ENCODE measurements at places on chromosomes 2 and 18. TPM values are rescaled to one million over a fixed set of nuclear protein-coding genes. Genes with fewer than 3 reads are reported as not detected.

MYL1 gene
- total RNA-seq: not detected

PLEK gene
- 0.16 TPM for total RNA-seq

PROKR1 gene
- total RNA-seq: not detected

LAMA3 gene
- 12.6 TPM for total RNA-seq

CCDC138 gene
- 5.2 TPM for total RNA-seq

IL36B gene
- total RNA-seq: not detected

RETSAT gene
- 74.9 TPM for total RNA-seq

C2orf81 gene
- 0.13 TPM for total RNA-seq

SERPINB10 gene
- total RNA-seq: not detected

CNTNAP5 gene
- under 0.01 TPM for total RNA-seq

ICOS gene
- total RNA-seq: not detected

TTL gene
- 14.9 TPM for total RNA-seq

SIX2 gene
- total RNA-seq: not detected

EHD3 gene
- 5.2 TPM for total RNA-seq

SH3RF3 gene
- total RNA-seq: 3.1 TPM

SP100 gene
- total RNA-seq: 88.4 TPM

KCMF1 gene
- total RNA-seq: 21.9 TPM

GKN1 gene
- not detected for total RNA-seq

DSC3 gene
- 0.16 TPM for total RNA-seq

MARCHF4 gene
- 5.7 TPM for total RNA-seq

AGAP1 gene
- total RNA-seq: 5.5 TPM

RAMP1 gene
- total RNA-seq: 0.25 TPM

DHRS9 gene
- 0.13 TPM for total RNA-seq

RGPD4 gene
- not detected for total RNA-seq

DARS1 gene
- total RNA-seq: 56.5 TPM

FOSL2 gene
- total RNA-seq: 32.7 TPM

GDF7 gene
- 0.16 TPM for total RNA-seq

UGT1A4 gene
- not detected for total RNA-seq

IL1A gene
- total RNA-seq: 0.32 TPM

GCKR gene
- under 0.01 TPM for total RNA-seq

SERPINB5 gene
- total RNA-seq: not detected

TMEM178A gene
- total RNA-seq: not detected

MBD5 gene
- 26.6 TPM for total RNA-seq

GPR45 gene
- not detected for total RNA-seq

C2orf72 gene
- 0.16 TPM for total RNA-seq
